ENCODE measurements at places on chromosomes 11 and 22. TPM values are rescaled to one million over a fixed set of nuclear protein-coding genes. Genes with fewer than 3 reads are reported as not detected.

- DNase-seq: no peak
Observed at GRCh38 chr22:19765477-19766239, 5.1 kb downstream of the TBX1 start.

Gene ATXN10
- 44.1 TPM for total RNA-seq

GRCh38 chr11:3382613-3383285 is 3.8 kb upstream of the ZNF195 start:
- DNase-seq: no peak

Gene RIMBP3C
- 0.35 TPM for total RNA-seq

Gene NECTIN1
- total RNA-seq: 14.8 TPM

DNA sequence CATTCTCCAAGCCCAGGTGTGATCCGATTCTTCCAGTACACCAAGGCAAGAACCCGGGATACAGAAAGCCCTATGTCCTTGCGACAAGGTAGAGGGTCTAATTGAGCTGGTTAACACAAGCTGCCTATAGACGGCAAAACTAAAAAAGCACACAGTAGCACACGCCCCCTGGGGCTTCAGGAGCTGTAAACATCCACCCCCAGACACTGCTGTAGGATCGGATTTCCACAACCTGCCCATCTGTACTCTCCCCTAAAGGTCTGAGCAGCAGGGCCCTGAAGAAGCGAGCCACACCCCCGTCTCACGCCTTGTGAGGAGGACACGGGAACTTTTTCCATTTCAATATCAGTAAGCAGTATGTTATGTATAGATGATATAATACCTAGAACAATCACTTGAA is 624.7 kb downstream of the BUD13 start:
- no peak for DNase-seq

Gene KCTD14
- total RNA-seq: 15.0 TPM

DNA sequence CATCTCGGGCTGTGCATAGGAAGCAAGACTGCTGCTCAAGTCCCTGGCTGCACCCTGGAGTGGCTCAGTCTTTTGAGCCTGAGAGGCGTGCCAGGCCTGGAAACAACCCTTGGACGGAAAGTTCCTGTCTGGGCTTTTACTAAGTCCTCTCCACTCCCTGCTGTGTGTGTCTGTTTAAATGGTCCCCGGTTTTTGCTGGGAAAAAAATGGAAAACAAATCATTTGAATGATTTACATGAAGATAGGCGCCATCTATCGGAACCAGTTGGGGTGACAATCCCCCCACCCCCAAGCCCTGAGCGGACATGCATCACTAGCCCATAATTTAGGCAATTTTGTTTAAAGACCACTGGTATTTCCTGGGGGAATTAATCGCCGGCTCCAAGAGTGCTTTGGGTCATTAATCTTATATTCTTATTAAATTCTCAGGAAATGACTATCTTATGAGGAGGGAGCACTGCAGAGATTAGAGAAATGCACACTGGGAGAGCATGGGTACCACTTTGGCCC is 2.7 kb upstream of the GAB2 start:
- peak; percentile 60 for DNase-seq

GRCh38 chr11:7281079-7281478 is 29.4 kb downstream of the SYT9 start:
- DNase-seq: peak; percentile 70

GRCh38 chr22:17079572-17079971 is 5.2 kb upstream of the IL17RA start:
- DNase-seq: no peak

Measured in HT1080 (cell line).